ENCODE measurements at places on chromosomes 13 and 19. TPM values are rescaled to one million over a fixed set of nuclear protein-coding genes. Genes with fewer than 3 reads are reported as not detected.

DNA sequence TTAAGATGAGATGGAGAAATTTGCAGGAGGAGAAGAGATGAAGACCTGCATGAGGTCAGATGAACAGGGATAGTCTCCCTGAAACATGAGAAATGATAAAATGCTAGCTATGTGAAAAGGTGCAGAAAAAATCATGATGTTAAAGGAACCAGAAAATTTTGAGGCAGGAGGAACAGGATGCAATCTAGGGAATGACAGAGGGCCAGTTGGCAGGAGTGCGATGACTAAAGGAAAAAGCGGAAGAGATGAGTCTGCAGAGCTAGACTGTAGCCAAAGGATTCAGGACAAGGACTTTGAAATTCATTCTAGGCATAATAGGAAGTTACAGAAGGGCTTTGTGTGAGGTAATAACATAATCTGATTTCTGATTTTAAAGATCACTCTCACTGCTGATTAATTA, 77.9 kb downstream of the TRPC4 start:
- H3K4me1 ChIP-seq: no peaks in the 10 kb centered on the region
- no peak overlapping the region for H3K27ac ChIP-seq
- H3K27me3 ChIP-seq: no peaks in the 10 kb centered on the region
- DNase-seq: no peak
- no peak overlapping the region for H3K4me3 ChIP-seq
- H3K36me3 ChIP-seq: no peaks in the 10 kb centered on the region

DNA sequence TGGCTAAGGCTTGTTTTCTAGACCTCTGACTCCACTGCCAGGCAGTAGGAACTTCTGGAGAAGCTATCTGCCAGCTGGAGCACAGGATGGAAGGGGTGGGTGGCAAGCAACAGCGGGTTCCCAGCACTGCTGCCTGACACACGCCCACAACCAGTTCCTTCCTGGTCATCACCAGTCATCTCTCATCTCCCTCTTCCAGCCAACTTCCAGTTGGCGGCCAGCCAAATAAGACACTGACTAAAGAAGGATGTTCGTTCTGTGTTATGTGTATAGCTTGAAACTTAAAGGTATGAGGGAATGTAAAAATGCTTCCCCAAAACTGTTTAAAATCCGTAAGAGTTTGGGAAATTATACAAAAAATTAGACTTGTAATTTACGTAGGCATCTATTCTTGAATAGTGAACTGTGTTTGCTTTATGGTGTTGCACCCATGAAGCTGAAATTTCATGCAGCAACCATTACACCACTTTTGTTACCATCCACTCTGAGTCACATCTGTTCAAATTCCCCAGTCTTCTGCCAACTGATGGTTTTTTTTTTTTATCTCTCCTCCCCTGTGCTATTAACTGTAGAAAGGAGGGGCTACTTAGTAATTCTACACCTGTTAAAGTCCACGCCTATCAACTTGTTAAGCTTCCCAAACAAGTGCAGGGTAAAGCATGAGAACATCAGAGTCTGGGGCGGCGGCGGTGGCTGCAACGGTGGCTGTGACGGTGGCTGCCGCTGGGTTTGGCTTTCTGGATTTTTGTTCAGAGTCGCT, 86.2 kb upstream of the FRY start:
- peak overlapping the region; percentile 12 for H3K4me3 ChIP-seq
- peak overlapping the region; percentile 36 for H3K27ac ChIP-seq
- peaks cover 5% of the 10 kb centered on the region for H3K4me1 ChIP-seq
- H3K27me3 ChIP-seq: no peaks in the 10 kb centered on the region
- H3K36me3 ChIP-seq: no peaks in the 10 kb centered on the region

- H3K4me1 ChIP-seq: no peaks in the 10 kb centered on the region
- no peaks in the 10 kb centered on the region for H3K36me3 ChIP-seq
- no peak overlapping the region for H3K4me3 ChIP-seq
- no peak for DNase-seq
- no peak overlapping the region for H3K27ac ChIP-seq
These were observed 404.5 kb downstream of the GPC5 start for GRCh38 chr13:91802957-91803356.

DNA sequence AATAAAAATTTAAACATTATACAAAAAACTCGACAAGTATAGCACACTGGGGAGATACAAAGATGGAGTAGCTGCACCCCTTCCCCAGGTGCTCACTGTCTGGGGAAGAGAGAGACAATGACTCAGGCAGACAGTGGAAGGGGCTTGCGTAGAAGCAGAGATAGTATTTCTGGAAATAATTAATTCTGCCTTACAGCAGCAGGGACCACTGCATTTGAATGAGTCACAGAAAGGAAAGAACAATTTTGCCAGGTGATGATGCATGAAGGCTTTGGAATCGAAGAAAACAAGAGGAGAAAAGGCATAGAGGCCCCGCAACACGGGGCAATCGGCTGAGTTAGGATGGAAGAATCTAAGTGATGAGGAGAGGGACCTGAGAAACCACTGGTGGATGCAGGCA, 447.4 kb downstream of the EFNB2 start:
- H3K27ac ChIP-seq: no peak overlapping the region
- H3K36me3 ChIP-seq: no peaks in the 10 kb centered on the region
- H3K27me3 ChIP-seq: no peaks in the 10 kb centered on the region
- no peak for DNase-seq
- no peak overlapping the region for H3K4me3 ChIP-seq

- no peak overlapping the region for H3K4me3 ChIP-seq
- no peaks in the 10 kb centered on the region for H3K36me3 ChIP-seq
- no peak for DNase-seq
These were observed 80.9 kb downstream of the SPACA7 start for GRCh38 chr13:112457081-112457480.

GRCh38 chr19:3830621-3831589, 37.9 kb downstream of the ZFR2 start:
- H3K36me3 ChIP-seq: no peaks in the 10 kb centered on the region
- no peak overlapping the region for H3K27ac ChIP-seq
- peaks cover 33% of the 10 kb centered on the region for H3K27me3 ChIP-seq
- H3K4me3 ChIP-seq: no peak overlapping the region

DNA sequence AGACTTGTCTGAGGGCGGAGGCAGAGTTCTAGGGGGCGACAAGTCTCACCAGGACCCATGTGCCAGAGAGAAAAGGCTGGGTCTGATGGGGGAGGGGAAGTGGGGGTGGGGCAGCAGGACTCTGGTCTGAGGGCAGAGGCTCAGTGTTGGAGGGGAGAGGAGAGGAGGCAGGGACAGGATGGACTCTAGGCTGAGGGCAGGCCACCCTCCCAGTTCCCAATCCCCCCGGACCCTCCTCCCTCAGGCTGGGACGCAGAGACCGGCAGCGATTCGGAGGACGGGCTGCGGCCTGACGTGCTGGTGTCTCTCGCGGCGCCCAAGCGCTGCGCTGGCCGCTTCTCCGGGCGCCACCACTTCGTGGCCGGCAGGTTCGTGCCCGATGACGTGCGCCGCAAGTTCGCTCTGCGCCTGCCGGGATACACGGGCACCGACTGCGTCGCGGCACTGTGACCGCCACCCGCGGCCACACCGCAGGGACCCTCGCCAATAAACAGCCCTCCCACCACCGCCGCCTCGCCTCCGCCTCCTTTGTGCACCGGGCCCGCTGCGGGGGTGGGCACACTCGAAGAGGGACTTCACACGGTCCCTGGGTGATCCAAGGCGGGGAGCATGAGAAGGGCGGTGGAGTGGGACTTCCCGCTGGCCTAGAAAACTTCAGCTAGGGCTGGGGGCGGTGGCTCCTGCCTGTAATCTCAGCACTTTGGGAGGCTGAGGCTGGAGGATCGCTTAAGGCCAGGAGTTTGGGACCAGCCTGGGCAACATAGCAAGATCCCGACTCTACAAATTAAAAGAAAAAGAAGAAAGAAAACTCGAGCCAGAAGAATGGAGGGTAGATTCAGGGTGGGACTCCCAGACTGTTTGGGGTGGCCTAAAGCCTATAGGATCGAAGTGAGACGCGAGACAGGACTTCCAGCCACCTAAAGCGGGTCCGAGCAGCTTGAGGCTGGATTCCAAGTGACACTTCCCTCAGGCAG, 703 bp upstream of the CILP2 start:
- H3K4me1 ChIP-seq: no peaks in the 10 kb centered on the region
- H3K4me3 ChIP-seq: no peak overlapping the region
- H3K27ac ChIP-seq: no peak overlapping the region
- H3K27me3 ChIP-seq: peaks cover 42% of the 10 kb centered on the region

DNA sequence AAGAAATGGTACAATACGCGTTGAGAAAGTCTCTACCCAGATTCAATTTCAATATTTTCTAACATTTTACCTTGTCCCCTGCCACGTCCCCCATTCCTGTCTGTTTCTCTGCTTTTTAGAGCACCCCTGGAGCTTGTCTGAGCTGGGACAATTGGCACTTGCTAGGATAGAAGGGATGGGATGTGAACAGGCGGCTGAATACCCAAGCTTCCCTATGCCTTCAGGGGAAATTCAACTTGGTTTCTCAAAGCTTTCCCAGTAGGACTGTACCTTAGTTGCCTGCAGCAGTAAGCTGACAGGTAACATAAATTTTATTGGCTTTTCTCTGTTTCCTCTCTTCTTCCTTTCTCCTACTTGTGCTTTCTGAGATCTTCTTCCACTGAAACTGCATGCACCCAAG, 1663.3 kb downstream of the EFNB2 start:
- H3K36me3 ChIP-seq: no peaks in the 10 kb centered on the region
- no peaks in the 10 kb centered on the region for H3K27me3 ChIP-seq
- no peak overlapping the region for H3K4me3 ChIP-seq
- no peak overlapping the region for H3K27ac ChIP-seq
- no peak for DNase-seq
- no peaks in the 10 kb centered on the region for H3K4me1 ChIP-seq

The ETV2 gene
- total RNA-seq: 0.23 TPM

The SEMA6B gene
- total RNA-seq: 1.4 TPM

The MEDAG gene
- 12.8 TPM for total RNA-seq

The FCGBP gene
- 11.2 TPM for total RNA-seq

The SIGLEC12 gene
- total RNA-seq: not detected

The TPGS1 gene
- total RNA-seq: 29.5 TPM

The MRPL4 gene
- 89.2 TPM for total RNA-seq

The UGGT2 gene
- total RNA-seq: 4.6 TPM

The FXYD3 gene
- 0.26 TPM for total RNA-seq

The DDX39A gene
- 39.8 TPM for total RNA-seq
